ENCODE measurements at places on chromosomes 5 and 9.

DNA sequence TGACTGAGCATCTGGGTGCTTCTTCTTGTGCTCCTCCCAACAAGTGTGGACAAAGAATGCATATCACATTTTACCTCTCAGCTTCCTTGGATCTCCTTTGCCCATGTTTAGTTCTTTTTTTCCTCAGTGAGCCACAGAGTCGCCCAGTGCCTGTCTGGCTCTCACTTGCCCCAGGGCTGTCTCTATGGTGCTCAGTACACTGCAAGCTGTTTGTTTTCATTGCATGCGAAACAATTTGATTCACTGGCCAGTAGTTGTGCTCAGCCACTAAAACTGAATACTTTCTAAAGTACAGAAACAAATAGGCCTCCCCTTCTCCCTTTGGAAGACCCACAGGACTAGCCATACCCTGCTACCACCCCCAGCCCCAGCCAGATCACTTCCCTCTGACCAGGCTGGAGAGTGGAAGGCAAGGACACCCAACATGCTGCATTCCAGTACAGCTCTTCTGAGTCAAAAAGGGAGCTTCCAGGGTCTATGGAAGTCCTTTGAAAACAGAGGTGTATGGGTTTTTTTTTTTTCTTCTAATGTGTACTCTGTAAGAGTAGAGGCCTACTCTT lies 3.8 kb downstream of the LHFPL2 start:
- DNase-seq = no peak

GRCh38 chr5:2298781-2299180 lies 416.1 kb upstream of the IRX4 start:
- no peak for DNase-seq

DNA sequence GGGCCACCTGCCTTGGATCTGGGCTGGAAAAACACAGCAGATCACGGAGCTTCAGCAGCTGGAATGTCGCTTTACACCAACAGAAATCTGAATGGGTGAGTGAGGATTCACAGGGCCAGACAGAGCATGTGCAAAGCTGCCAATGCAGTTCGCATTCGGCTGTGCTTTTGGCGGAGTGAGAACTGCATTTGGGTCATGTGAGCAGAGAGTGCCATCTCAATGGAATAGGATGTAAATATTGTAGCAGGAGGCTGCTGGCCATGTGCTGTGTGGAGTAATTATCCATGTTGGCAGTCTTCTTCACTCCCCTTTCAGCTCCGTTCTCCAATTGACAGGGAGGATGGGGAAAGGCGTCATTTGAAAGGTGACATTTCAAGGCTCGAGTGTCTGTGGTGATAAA lies at the start of gene ANKRD55:
Gene ANKRD55 (minus strand): TSS at position 101 of the 400 bp plus-strand sequence. CDS start 417 bp downstream, outside the sequence.
- DNase-seq = no peak

GRCh38 chr9:115132648-115133047 lies 14.7 kb upstream of the TNC start:
- no peak for DNase-seq

DNA sequence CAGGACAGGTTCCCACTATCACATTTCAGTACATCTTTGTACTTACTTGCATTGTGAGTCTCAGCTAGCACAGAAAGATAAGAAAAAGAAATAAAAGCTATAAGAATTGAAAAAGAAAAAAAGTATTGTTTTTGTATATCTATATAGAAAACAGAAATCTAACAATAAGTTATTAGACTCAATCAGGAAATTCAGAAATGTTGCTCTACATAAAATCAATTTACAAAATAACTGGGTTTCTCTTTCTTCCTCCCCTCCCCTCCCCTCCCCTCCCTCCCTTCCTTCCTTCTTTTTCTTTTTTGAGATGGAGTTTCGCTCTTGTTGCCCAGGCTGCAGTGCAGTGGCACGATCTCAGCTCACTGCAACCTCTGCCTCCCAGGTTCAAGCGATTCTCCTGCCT lies 7.2 kb upstream of the CACNA1B start:
- DNase-seq = no peak

DNA sequence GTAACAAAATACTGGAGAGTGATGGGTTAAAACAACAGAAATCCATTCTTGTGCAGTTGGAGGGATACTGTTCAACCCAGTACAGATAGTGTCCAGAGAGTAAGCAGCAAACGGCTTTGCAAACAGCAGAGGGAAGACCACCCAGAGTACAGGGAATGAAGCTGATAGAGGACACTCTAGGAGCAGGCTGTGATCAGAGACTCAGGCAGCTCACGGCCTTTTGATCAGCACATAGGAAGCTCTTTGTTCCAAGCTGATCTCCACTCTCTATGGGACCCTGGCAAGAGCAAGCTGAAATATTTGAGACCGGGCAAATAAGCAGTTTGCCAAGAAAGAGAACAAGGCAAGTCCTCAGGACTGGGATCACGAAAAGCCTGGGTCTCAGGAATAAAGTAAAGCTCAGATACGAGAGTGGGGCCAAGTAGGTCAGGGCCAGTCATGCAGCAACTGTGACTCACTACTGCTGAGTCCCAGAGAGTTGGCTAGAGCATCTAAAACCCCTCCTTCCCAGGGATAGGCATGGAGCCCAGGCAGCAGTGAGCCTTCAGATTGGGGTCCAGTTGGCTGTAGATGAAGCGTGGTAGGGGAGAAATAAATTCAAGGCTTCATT lies 52.4 kb downstream of the MELK start:
- no peak for DNase-seq

- no peak for DNase-seq
Measured at GRCh38 chr5:124795829-124796228, 49.4 kb upstream of the ZNF608 start.

DNA sequence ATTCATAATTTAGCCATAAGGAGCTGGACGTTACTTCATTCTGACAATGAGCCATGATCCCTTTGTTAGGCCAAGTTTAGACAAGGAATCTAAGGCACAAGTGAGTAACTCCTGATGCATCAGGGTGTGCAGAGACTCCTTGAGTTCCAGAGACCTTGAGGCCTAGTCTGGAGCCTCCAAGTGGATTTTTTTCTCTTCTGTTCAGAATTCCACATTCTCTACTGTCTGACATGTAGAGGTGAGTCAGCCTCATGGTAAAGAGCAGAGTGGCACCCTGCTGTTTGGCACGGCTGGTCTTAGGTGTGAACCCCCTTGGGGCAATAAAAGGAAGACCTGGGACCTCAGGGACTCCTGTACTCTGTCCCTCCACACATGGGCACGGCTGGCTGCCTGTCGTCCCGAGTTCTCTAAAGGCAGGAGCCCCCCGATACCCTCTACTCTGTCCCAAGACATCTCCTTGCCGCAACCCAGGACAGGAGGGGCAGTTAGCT lies 22.0 kb upstream of the TGFBI start:
- no peak for DNase-seq

DNA sequence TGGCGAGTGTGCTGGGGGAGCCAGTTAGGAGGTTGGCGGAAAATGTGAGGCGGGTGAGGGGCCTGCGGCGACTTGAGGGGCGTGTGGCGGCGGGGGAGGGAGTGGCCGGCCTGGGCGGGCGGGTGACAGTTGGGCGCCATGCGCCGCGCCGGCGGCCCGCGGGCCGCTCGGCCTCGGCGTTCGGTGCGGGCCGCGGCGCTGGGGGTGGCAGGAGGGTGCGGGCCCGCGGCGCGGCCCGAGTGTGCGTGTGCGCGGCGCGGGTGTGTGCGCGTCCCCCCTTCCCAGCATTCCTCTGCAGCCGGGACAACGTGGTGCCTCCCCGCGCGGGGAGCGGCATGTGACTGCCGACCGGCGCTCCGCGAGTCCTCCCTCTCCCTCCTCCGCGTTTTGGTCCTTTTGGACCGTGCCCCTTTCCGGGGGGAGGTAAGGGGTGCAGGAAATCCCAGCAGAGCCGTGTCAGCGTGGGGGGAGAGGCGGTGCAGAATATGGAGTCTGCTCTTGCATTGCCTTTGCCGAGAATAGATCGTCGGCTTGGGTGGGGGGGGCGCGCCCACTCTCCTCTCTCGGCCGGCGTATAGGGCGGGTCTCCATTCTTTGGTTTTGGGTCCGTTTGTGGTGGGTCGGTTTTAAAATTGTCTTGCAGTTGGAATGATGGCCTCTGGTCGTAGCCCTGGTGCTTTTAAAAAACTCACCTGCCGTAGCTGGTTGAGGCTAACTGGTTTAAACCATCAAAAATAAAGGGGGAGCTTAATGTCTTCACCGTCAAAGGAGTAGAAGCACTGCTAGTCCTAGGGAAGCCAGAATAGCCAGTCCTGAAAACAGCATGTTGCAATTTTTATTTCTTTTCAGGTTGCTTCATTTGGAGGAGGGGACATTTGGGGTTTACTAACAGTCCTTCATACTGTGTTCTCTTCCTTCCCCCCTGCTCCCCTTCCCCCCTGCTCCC lies 2.0 kb downstream of the LARP1 start:
- peak; percentile 24 for DNase-seq

DNA sequence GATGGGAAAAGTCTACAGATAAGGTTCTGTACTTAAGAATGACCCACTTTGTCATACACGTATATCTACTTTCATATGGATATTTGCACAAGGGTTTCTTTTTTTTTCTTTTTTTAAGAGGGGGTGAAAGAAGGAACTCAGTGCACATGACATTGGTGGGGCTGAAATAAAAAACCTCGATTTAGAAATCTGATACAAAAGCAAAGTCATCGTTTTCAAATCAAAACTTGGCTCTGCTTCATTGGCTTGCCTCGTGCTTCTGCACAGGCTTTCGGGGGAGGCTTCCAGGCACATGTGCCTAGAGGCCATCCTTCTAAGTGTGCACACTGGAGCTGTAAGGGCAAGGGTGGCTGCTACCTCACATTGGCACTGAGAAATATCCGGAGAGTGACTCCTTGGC lies 31.1 kb downstream of the PTTG1 start:
- DNase-seq = no peak

GRCh38 chr5:62732677-62733121 lies 154.1 kb downstream of the LRRC70 start:
- DNase-seq = no peak

- DNase-seq = no peak
Measured at GRCh38 chr5:172276214-172276613, 7.3 kb downstream of the UBTD2 start.

- no peak for DNase-seq
Measured at GRCh38 chr5:56812110-56812509, 3.2 kb upstream of the MAP3K1 start.

DNA sequence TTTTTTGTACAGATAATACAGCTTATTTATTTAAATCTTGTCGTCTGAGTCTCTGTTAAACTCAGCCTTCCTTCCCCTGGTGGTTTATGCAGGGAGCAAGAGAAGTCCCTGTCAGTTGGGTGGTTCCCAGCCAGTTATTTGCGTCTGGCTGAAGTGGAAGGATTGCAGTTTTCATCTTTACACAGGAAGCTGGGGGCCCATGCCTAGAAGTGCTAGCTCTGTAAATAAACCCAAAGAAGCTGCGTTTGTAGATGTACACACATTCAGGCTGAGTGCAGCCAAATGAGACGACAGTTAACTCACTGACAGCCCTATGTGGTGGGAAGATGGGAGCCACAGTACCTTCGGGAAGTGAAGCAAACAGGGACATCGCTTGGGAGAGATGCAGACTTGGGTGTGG lies 122.1 kb downstream of the SAXO1 start:
- no peak for DNase-seq

GRCh38 chr5:125274938-125275724 lies 528.7 kb upstream of the ZNF608 start:
- DNase-seq = no peak

- DNase-seq = no peak
Measured at GRCh38 chr5:133900534-133901270, 67.7 kb downstream of the C5orf15 start.

DNA sequence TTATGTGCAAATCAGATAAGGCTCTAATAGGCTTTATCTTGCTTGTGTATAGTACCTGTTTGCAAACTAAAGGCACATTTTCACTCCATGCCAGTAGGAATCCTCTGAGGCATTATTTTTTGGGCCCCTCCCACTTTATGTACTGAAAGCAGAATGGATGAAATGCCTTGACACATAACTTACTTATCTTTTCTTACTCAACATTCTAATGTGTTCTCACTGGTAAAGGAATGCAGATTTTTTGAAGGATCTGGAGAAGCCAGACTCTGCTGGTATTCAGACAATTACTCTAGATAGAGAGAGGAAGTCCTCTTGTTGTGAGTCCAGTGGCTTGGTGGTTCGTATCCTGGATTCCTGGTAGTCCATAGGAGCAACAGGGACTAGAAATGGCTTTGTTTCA lies 336.7 kb downstream of the CCDC171 start:
- no peak for DNase-seq

DNA sequence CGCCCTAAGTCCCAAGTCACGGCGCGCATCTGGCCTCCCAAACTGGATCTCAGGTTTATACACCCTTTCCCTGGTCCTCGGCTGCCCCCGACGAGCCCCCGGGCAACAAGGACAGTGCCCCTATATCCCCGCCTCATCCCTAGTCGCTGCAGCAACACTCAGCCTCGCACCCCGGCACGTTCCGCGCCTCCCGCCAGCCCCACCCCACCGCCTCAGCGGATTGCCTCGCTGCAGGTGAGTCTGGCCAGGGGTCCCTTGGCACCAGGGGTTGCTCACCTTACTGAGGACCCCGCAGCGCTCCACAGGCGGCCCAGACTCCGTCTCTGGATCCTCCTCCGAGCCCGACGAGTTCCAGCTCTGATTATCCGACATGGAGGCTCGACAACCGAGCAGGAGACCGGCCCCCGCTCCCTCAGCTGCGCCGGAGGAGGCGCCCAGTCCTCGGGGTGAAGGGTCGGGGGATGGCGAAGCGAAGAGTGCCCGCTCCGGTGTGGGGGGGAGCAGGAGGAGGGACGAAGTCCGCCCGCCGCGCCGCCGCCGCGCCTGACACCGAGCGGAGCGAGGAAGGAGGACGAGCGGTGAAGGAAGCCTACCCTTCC lies 494 bp downstream of the CERT1 start:
- DNase-seq = no peak

GRCh38 chr9:33408087-33408486 lies 5.7 kb upstream of the AQP7 start:
- DNase-seq = no peak

GRCh38 chr5:138875946-138876345 lies 811 bp upstream of the LRRTM2 start:
- DNase-seq = no peak

GRCh38 chr5:8828596-8829322 lies 717.1 kb downstream of the SEMA5A start:
- no peak for DNase-seq

DNA sequence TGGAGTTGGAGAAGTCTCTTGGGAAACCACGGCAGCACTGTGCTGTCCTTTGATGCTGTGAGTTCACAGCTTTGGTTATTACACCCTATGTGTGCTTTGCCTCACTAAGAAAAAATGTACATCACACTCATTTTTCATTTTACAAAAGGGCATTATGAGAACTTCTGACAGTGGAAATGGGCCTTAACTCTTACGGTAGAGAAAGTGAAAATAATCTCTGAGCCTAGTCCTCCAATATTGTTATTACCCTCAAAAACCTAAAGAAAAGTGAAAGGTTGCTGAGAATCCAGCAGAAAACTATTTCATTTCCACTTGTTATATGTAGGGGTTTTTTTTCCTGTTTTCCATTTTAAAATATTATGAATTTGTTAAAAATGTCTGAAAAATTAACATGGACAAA lies 8.2 kb upstream of the OR13D1 start:
- no peak for DNase-seq

GRCh38 chr5:157956271-157956885 lies 97.4 kb upstream of the CLINT1 start:
- no peak for DNase-seq

DNA sequence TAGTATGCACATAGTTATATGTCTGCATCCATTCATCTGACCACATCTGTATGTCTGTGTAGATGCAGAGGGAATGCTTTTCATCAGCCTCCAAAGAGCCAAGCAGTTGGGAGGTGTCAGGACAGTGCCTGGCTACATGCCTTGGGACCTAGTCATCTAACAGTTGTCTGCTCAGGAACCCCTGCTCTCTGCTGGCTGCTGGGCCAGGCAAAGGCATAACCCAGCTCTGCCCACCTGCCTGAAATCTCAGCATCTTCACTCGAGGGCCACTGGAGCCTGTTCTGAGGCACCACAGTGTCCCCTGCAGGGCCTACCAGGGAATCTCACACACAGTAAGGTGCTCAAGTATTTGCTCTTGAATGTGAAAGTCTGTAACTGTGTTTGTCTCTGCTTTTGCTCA lies 3.7 kb downstream of the C9orf50 start:
- no peak for DNase-seq
